Karpas-422 (cell line): ENCODE measurements at places on chromosomes 1 and 21.
A peak's percentile ranks its signal among the peaks of the same experiment; 100 is the strongest.

DNA sequence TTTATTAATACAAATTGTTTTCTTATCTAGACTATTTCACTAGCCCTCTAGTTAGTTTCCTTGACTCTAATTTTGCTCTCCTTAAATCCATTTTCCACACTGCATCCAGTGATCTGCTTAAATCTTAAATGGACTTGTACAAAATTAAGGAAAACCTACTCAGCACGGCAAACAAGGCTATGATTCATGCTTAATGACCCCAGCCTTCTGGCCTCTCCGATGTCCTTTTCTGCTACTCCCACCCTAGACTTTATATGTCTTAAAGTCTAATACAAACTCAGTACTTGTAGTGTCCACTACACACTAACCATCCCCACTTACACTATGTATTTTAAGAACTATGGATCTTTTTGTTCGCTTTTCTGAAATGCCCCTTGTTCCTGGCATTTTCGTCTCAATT, 2.2 kb downstream of the TMED5 start:
- DNase-seq: no peak

DNA sequence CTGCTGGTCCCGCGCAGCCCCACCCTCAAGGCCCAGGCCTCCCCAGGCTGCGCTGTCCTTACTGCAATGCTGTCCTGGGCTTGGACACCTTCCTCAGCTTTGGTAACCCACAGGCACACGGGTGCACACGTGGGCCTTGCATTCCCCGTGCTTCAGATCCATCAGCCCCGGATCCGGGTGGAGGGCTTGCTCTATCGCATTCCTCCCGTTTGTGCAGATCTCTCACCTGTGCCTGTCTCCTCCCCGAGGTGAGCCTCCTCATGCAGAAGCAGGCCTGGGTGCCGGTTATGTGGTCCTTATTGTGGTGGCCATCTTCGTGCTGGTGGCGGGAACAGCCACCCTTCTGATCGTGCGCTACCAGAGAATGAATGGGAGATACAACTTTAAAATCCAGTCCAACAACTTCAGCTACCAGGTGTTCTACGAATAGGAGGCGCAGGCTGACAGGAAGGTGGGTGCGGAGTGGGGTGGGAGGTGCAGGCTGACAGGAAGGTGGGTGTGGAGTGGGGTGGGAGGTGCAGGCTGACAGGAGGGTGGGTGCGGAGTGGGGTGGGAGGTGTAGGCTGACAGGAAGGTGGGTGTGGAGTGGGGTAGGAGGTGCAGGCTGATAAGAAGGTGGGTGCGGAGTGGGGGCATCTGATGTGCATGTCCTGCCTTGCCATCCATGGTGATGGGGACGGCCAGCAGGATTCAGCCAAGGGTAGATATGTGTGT, 66.2 kb downstream of the UMODL1 start:
- DNase-seq: no peak

DNA sequence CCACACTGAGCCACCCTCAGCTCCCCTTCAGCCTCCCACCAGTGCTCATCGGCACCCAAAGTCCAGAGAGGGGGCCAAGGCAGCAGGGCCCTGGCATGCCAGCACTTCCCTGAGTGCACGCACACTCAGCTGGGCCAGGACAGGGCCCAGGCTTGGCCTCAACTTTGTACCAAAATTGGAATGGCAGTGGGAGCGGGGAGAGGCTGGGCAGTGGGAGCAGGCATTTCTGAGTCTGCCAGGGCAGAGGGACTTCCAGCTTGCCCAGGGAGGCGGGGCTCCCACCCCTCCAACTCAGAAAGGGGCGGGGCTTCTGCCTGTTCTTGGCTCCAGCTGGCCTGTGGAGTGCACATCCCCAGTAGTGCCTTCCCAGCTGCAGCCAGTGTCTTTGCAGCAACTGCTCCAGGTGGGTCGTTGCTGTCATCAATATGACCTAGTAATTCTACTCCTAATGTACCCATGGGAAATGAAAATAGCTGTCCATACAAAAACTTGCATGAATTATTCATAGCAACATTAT, 10.3 kb upstream of the SNX7 start:
- DNase-seq: no peak

GRCh38 chr1:97157991-97158390, 436.4 kb downstream of the PTBP2 start:
- DNase-seq: no peak

GRCh38 chr1:27356619-27357280, 10.0 kb downstream of the MAP3K6 start:
- peak; percentile 78 for DNase-seq

GRCh38 chr1:214565310-214565709, 13.9 kb upstream of the PTPN14 start:
- DNase-seq: no peak

GRCh38 chr1:197200272-197200899, 53.9 kb upstream of the ASPM start:
- peak; percentile 58 for DNase-seq

DNA sequence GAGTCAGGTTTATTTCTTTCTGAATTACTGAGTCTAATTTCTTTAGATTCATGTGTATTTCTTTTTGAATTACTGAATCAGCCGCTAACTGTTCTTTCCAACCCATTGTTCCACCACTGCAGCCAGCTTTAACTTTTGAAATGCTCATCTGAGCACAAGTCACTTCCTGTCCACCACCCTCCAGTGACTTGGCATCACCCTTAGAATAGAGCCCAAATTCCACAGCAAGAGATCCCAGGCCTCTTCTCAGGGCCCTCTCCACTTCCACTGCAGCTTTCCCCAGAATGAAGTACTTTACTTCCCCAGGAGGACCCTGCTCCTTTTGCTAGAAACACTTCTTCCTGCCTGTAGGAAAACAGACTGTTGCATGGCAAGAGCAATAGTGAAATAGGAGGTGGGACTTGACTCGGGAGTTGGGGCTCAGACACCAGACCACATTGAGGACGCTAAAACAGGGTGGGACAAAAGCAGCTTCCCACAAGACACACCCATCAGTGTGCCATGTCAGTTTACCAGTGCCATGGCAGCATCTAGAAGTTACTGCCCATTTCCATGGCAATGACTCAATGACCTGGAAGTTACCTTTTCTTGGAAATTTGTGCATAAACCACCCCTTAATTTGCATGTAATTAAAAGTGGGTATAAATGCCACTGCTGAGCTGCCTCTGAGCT, 56.5 kb upstream of the ADAR start:
- DNase-seq: no peak

DNA sequence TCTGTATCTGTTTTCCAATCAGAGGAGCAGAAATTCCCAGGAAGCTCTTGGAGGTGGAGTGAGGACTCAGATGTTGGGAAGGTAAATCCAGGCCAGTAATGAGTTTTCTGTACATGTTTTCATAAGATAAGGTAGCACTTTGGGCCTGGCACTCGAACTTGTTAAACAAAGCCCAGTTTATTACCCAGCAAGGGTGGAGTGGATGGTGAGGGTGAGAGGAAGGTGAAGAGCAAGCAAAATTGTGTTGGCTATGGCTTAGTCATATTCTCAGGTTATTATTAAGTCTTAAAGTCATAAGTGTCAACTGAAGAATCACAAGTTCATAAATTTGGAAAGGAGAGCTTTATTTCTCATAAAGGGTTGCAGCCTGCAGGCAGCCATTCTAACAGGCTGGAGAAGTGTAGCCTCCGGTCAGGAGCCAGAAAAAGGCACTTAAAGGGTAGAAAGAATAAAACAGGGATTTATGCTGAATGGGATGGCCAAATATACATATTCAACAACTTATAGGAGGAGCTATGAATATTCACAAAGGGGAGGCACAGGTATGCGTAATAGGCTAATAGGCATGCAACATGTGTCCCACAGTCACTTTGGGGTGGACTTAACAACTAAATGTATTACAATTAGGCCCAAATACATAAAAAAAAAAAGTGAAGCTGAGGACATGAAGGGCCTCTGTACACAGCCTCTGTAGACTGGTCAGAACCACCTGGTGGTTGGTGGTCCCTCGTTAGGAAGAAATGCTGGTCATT, 523.9 kb downstream of the LMO4 start:
- DNase-seq: no peak

DNA sequence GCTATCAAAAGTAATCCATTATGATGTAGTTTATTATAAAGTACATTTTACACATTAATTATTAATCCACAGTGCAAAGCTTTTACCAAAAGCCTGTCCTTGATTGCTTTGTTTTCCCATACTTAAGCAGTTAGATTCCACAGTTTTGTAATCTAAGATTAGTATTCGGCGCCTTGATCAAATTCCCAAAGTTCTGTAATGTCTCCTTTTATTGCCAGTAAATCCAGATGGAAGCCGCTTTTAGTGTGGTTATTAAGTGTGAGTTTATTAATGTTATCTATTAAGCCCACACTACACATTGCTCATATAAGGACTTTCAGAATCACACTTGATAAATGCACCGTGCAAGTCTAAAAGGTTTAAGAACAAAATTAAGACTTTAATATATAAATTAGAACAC, 199.2 kb upstream of the PKN2 start:
- DNase-seq: no peak

DNA sequence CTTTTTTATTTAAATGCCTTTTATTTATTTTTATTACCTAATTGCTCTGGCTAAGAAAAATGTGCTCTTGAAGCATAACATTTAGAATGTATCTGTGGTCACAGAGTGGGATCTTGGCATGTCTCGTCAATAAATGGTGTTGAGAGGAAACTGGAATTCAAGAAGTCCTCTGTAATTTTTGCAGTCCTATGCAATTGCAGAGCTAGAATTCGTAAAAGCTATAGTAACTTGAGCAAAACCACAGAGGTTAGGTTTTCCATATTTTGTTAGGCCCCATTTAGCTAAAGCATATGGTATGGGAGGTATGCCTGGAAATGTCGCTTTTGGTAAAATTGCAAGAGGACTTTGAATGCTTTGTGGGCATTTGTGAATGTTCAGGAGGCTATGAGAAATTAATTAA, 466.7 kb upstream of the NFIA start:
- no peak for DNase-seq

- no peak for DNase-seq
Observed at GRCh38 chr21:45187646-45188045, 100.0 kb downstream of the POFUT2 start.

- DNase-seq: no peak
Observed at GRCh38 chr1:224456637-224456953, 22.0 kb upstream of the WDR26 start.

DNA sequence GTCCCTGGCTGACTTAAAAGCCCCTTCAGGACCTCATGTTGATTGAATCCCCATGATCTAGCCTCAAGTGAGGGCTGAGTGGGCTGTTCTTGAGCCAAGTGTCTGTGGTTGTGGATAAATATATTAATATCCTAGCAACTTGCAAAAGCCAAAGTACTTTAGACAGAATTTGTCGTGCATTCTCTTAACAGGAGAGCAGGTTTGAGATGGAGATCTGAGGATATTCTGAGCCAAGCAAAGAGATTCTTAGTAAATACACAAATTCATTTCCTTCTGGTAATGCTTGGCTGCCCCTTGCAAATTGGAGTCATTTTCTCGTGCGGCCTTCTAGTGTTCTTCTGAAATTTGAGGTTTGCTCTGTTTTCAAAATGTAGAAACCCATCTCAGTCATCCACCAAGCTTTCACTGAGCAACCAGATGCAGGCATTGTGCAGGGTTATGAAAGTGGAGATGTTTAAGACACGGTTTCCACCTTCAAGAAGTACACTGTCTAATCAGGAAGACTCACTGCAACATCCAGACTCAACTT, 242.1 kb upstream of the JUN start:
- no peak for DNase-seq

DNA sequence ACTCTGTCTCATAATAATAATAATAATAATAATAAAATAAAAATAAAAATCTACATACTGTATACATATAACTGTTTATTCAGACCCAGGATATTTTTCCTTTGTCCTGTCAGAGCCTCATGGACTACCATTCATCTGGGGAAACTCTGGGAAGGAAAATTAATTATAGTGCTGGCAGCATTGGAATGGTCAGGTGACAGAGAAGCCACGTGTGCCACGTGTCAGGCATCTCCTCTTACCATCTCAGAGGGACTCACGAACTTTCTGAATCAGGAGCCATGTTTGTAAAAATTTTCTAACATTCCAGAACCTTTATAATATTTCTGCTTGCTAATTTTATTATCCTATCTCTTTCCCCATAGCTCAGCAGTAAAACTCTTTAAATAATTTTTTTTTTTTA, 97.8 kb upstream of the HNRNPU start:
- no peak for DNase-seq

- no peak for DNase-seq
Observed at GRCh38 chr1:66276218-66276617, 257.7 kb upstream of the SGIP1 start.

- peak; percentile 35 for DNase-seq
Observed at GRCh38 chr1:92488416-92488815, 1.7 kb upstream of the GFI1 start.

GRCh38 chr1:6239950-6240768, 3.8 kb upstream of the HES3 start:
- no peak for DNase-seq

DNA sequence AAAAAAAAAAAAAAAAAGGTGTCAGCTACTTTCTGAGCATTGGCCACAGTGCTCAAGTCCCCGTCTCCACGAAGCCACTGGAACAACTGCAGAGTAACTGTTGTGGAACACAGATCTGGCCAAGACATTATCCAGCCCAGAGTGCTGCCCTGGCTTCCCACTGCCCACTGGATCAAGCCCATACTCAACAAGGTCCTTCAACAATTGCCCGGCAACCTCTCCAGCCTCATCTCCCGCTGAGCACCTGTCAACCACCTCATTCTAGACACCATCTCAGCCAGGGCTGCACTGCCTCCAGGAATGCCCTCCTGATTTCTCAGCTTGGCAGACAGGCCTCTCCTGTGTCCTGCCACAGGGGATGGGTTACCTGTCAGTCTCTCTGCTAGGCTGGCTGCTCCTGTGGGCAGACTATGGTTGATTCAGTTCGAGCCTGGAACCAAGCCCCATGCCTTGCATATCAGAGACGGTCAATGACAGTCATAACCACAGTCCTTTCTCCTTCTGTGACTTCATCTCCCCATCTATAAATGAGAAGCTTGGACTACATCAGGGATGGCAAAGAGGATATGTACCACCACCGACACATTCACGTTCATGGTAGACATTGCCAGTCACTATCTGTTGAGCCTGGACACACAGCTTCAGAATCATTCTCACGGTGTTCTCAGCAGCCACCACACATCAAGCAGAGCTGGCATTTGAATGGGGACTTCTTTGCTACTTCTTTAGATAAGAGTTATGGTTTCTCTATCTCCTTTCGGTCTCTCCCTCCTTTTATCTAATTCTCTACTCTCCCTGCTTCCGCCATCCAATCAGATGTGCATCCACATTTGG, 76.9 kb downstream of the MRPL37 start:
- no peak for DNase-seq

GRCh38 chr1:70090141-70090540, 115.2 kb downstream of the LRRC40 start:
- DNase-seq: no peak

GRCh38 chr1:109895720-109896504, 14.7 kb upstream of the CSF1 start:
- no peak for DNase-seq

GRCh38 chr1:29845910-29846309, 609.6 kb downstream of the PTPRU start:
- no peak for DNase-seq

DNA sequence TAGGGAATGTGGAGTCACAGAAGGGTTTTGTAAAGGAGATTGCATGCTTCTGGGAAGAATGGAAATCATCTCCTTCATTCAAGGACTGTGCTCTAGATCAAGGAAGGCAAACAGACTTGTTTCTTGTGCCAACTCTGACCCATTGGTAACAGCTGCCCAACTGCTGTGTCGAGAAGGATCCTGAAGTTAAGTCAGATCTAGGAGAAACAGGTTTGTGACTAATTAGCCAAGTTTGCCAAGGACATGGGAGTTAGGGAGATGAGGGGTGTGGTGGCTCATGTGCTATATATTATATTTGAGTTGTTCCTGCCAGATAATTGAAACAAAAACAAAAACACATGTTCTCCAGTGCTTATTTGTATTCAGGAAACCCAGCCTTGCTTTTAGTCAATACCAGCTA, 251.2 kb upstream of the USP24 start:
- peak; percentile 36 for DNase-seq

GRCh38 chr1:236768601-236769000, 26.5 kb upstream of the MTR start:
- no peak for DNase-seq
